ENCODE measurements at places on chromosomes 16 and 17. TPM values are rescaled to one million over a fixed set of nuclear protein-coding genes. Genes with fewer than 3 reads are reported as not detected.

CCL5 gene
- total RNA-seq, result 0.48 TPM

PRAC1 gene
- total RNA-seq, result not detected

NLGN2 gene
- 3.9 TPM for total RNA-seq

SP6 gene
- 0.08 TPM for total RNA-seq

TM4SF5 gene
- 79.0 TPM for total RNA-seq

TMEM238L gene
- total RNA-seq, result not detected

KRT36 gene
- not detected for total RNA-seq

HIGD1B gene
- total RNA-seq, result not detected

TBC1D3 gene
- total RNA-seq, result not detected

B9D1 gene
- total RNA-seq, result 3.0 TPM

PPP1R27 gene
- not detected for total RNA-seq

GRCh38 chr17:83195330-83196023, 116.1 kb downstream of the METRNL start:
- no peak for DNase-seq

- no peak for DNase-seq
Measured at GRCh38 chr17:39194089-39194984, 3.1 kb downstream of the CACNB1 start.

DNA sequence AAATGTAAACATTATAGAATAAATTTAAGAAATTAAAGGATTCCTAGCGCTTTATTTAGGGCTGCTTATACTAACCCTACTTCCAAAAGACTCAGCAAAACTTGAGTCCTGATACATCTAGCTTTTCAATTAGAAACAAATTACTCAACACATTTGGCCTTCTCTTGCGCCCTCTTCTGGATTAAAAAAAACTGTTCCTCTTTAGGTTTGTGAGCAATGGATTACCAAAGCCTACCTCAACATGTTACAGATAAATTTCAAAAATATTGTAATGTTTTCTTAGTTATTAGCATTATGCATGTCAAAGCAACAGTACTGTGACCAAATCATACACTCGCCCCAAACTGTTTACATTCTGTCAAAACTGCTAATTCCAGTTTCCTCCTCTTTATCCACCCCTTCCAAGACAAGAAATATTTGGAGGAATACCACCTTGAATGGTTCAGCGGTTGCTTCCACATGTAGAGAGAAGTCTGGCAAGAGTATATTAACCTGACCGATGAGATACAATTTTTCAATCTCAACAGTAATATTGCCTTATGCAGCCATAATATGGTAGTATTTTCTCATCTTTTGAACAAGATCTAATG, 2.7 kb downstream of the NUFIP2 start:
- DNase-seq, result no peak

DNA sequence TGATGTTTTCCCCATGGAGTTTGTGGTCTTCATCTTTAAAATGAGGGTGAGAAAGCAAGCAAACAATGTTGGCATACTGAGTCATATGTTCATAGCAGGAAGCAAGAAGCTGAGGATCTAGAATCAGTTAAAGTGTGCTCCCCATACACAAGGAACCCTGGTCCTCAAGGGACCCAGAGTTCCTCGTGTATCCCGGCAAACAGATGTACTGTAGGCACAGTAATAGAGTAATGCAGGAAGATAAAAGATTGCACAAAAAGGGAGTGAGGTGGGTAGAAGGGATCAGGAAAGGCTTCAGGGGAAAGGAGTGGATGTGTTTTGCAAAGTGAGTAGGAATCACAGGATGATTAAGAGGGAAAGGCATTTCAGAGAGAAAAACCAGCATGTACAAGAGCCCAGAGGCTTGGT, 412.3 kb upstream of the CDH11 start:
- no peak for DNase-seq

- no peak for DNase-seq
Measured at GRCh38 chr16:69243479-69243878, 56.5 kb downstream of the SNTB2 start.

- no peak for DNase-seq
Measured at GRCh38 chr17:71919186-71919585, 201.6 kb upstream of the SOX9 start.

DNA sequence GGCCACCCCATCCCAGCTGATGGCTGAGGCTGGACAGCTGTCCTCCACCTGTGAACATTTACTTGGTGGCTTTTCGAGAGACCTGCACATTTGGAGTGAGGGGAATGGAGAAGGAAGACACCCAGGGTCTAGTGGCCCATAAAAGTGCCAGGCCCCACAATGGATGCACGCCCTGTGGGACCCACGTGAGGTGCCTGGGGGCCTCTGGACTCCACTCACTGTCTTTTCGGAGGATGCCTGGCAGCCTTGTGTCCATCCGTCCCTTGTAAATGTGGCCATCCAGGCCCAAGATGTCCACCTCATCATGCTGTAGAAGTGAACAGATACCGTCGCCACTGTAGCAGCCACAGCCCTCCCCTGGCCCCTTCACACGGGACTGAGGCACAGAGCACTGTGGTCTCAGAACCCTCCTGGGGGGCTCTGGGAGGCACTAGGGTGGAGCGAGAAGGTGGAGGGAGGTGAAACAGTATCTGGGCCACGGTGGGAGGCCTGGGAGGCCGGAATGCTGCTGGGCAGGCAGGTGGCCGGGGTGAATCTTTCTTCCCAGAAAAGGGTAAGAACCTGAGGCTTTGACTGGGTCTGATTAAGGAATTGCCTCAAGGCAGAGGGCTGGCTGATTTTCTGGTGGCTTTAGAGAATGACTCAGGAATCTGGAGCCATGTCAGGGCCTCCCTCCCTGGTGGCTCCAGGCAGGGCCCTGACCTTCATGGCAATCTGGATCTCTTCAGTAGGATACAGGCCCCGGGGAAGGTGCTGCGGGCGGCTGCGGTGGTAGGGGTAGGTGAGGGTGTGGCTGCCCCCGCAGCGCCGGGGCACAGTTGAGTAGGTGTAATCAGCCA, 11.5 kb downstream of the UBALD2 start:
- DNase-seq, result no peak

DNA sequence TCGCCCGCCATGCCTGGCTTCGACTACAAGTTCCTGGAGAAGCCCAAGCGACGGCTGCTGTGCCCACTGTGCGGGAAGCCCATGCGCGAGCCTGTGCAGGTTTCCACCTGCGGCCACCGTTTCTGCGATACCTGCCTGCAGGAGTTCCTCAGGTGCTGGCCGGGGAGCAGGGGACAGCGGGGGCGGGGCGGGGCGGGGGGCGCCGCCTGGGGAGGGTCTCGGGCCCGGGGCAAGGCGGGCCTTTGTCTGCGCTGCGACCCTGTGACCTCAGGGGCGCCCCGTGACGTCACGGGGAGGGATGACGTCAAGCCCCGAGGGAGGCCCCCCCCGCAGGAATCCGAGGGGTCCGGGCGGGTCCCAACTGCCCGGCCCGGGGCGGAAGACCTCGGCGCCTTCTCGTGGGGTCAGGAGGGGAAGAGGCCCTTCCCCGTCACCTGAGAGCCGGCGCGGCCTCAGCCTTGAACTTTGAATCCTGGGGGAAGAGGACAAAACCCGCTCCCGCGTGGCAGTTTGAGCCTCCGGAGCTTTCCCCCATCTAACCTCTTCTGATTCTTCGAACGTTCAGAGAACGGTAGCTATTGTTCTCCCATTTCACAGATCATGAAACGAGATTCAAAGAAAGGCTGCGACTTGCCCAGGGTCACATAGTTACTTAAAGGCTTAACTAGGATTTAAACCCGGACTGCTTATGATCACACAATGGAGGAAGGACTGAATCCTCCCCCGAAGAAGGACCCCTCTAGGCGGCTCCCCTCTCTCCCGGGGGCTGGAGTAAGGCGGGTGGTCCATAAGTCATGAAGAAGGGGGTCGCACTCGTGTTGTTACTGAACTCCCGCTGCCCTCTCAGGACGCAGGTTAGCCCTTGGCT, 527 bp downstream of the TRAF4 start:
- peak; percentile 77 for DNase-seq

- DNase-seq, result peak; percentile 90
Measured at GRCh38 chr16:12771341-12771798, 32.3 kb downstream of the CPPED1 start.

DNA sequence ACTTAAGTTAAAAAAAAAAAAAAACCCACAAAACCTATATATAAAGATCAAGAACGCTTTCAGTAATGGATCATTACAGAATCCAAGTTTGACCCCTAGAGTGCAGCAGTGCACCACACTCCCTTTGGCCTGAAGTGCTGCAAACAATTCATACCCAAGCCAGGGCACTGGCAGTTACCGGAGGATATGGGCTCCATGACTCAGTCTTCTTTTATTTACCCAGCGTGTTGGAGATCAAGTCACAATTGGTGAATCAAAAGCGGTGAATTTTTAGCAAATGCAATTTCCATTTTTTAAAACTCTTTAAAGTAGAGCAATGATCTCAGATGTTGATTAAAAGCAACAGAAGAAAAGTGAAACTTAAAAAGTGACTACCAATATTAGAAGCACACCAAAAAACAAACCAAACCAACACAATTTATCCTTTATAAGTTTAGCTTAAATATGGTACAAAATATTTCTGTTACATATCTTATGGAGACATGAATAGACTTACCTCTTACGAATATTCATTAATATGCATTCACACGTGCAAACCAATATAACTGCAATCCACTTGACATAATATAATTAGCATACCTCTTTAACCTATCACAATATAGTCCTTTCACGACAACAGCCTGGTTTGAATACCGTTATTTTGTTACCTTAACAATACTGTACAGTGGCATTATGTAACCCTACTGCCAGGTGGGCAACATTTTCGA, 46.3 kb downstream of the ZNF652 start:
- DNase-seq, result peak; percentile 70

DNA sequence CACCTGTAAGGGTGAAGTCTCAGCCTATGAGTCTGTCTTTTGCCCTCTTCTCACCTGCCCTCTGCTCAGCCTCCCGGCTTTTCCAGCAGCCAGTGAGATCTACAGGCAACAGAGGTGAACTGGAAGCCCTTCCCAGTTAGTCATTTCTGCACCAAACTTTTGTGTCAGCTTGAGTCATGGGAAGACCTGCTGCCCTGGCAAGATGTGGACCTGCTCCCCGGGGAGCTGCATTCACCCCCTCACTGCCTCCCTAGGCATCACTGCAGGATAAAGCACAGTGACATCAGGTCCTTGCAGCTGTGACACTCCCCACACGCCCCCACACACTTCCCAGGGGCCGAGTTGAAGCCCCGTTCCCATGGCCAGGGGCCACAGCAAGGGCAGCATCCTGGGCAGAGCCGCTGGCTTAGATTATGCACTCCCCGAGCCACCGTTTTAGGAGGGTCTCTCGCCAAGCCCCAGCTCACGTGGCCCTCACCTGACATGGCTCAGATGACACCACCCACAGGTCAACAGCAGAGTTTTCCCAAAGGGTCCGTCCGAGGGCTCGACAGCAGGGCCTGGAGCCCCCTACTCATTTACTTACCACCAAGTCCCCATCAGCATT, 6.5 kb upstream of the ABR start:
- no peak for DNase-seq

DNA sequence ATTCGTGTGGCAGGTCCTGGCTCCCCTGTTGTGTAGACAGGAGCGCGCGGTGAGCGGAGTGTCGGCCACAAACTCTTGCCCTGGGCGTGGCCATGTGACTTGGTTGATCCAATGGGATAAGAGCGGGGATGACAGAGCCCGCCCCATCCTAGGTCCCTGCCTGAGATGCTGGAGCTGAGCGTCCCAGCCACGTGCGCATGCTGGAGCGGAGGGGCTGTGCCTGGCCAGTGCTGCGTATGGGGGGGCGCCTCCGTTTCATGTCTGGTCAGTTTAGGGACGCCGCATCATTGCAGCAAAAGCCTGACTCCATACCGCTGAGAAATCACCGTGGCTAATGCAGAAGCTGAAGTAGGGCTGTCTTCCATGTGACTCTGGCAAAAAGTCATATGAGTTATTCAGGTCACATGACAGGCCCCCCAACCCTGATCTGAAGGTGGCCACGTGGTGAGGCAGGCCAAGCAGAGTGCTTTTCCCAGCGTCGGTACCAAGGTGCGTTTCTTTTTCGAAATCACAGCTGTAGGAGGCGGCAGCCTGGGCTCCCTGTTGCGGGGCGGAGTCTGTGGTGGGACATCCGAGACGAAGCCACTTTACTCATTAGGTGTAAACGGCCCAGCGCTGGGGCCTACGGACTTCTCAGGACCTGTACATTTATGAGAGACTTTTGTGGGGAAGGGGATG, 22.5 kb downstream of the HSBP1 start:
- DNase-seq, result no peak

- no peak for DNase-seq
Measured at GRCh38 chr17:73151916-73152632, 12.7 kb upstream of the SSTR2 start.

- no peak for DNase-seq
Measured at GRCh38 chr16:2031081-2031577, 4.4 kb downstream of the NHERF2 start.

DNA sequence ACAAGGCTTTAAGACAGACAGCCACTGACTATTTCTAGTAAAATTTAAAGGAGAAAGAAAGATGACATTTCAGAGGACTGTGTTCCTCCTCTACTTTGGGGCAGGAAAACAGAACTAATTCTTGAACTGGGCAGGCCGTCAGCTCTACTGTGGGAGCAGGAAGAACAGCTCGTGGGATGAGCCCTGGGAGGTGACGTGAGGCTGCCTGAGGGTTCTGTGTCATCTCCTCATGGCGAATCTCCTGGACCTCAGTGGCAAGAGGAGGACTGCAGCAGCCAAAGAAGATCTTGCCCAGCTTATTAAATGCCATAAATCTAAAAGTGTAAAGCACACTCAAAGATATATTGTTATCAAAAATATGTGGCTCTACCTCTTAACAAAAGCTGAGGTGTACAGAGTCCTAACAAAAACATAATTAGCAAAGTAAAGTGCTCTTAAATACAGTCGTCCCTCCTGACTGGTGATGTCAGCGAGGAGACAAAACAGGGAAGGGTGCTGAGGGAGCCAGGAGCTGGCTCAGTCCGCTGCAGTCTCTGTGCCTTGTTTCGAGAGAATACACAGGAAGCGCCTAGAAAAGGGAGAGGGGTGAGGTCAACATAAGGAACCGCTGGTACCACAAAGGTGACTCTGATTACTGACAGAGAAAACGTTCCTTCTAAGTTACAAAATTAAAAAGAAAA, 58.0 kb downstream of the CREBBP start:
- no peak for DNase-seq

- DNase-seq, result no peak
Measured at GRCh38 chr16:12160815-12161550, 184.4 kb downstream of the SNX29 start.

DNA sequence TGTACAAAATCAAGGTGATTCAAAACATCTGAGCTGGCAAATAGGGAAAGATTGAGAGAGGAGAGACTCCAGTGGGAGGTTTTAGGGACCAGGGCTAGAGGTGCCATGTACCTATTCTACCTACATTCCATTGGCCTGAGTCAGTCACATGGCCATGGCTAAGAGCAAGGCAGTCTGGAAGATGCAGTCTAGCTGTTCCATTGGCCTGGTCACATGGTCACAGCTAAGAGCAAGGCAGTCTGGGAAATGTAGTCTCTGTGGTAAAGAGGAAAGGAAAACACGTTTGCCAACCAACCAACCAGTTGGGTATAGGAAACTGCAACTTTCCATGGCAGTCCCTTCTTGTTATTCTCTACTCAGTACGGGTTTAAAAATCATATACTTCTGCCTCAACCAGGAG, 369.1 kb downstream of the XYLT1 start:
- no peak for DNase-seq

DNA sequence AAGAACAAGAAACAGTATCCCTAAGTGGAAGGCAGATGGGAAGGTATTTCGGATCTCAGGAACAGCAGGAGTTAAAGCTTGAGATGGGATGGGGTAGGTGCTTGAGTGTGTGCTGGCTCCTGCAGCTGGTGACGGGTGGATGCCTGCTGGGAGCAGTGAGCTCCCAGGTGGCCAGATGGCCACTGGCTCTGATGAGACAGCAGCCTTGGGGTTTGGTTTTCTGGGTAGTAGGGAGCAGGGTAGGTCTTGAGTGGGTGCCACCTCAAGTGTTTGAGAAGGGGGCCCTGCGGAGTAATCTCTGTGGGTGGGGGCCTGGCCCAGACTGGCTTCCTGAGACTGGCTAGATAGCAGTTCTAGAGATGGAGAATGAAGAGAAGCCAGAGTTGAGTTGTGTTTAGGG, 10.3 kb downstream of the EPN2 start:
- DNase-seq, result no peak
